ENCODE measurements at places on chromosomes 11 and 22.

DNA sequence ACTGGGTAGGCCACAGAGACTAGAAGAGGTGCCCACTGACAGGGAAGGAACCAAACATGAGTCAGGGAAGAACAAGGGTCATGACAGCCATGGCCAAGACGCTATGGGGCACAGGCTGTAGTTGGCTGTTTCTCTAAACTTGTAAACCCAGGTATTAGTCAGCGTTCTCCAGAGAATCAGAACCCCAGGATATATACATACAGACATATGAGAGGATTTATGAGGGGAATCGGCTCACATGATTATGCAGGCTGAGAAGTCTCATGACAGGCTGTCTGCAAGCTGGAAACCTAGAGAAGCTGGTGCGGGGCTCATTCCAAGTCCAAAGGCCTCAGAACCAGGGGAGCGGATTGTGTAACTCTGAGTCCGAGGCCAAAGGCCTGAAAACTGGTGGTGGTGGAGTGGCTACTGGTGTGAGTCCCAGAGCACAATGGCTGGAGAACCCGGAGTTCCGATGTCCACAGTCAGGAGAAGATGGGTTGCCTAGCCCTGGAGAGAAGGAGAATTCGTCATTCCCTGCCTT, 29.7 kb upstream of the CD81 start:
- DNase-seq, result no peak

GRCh38 chr22:25554238-25554671, 10.2 kb upstream of the GRK3 start:
- DNase-seq, result no peak

GRCh38 chr11:76153571-76153923, 52.8 kb downstream of the WNT11 start:
- no peak for DNase-seq

DNA sequence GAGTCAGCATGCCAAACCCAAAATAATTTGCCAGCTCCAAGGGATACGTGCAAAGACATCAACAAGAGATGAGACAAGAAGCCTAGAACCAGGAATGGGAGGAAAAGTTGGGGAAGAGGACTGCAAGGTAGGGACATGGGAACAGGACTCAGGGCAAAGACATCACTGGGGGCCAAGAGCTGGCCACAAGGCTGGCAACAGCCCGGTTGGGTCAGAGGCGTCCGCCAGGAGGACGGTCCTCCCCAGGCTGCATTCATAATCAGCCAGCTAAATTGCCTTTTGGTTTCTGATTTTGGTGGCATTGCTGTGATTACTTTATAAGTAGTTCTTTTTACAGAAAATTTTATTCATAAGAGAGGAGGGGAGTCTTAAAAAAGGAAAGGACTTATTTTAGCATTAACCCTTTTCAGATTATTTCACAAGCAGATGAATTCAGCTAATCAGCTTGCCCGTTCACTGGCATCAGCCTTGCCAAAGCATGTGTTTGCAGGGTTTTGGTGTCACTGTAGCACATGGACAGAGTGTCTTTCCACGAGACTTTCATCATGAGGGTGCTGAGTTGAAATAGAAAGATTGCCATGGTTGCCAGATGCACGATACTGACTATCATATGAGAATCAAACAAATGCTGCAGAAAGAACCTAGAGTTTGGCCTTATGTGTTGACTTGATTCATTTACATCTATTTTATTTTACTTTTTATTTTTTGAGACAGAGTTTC, 23.2 kb upstream of the NAV2 start:
- DNase-seq, result no peak

DNA sequence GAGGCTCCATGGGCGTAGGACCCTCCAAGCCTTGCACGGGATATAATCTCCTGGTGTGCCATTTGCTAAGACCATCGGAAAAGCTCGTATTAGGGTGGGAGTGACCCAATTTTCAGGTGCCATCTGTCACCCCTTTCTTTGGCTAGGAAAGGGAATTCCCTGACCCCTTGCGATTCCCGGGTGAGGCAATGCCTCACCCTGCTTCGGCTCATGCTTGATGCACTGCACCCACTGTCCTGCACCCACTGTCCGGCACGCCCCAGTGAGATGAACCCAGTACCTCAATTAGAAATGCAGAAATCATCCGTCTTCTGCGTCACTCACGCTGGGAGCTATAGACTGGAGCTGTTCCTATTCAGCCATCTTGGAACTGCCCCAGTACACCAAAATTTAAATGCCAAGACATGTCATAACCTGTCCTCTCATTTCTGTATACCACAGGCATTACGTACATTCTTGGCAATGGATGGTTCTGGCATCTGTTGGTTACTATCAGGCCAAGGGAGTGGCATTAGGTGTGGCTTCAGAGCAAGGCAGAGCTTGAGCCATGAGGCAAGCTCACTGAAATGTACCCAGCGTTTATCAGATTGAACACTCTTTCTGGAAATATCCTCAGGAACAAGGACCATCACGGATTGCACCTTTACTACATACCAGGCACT, 95.4 kb upstream of the GALNT18 start:
- no peak for DNase-seq

- DNase-seq, result no peak
Observed at GRCh38 chr11:2331404-2331803, 29.6 kb downstream of the TSPAN32 start.

DNA sequence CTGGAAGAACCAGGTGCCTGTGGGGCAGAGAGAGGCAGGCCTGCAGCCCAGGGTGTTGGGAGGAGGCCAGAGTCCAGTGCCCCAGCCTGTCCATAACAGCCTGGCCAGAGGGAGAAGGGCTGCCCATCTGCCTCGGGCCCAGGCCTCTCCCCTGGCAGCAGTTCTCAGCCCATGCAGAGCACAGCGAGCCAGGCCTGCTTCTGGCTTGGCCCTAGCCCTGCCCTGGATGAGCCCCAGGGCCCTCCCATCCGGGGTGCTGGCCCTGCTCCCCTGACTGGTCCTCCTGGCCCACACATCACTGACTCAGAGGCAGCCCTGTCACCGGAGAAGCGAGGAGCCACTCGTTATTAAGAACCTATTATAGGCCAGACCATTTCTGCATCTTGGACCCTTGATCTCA, 19.7 kb upstream of the MYRF start:
- DNase-seq, result no peak

DNA sequence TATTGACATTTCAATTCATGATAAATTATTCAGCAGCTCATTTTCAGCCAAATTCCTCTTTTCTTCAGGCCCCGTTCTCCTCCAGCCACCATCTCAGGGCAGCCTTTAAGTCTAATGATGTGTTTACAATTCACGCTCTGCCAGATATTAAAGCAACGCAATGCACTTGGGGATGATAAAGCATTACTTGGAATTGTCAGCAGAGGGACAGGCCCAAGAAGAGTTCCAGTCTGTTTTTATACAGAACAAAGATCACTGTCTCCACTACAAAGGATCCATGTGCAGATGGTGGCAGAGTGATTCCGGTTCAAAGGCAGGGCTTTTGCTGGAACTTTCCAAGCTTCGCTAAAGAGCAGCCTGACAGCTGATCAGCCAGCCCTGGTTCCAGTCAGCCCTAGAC, 13.6 kb upstream of the GALNT18 start:
- DNase-seq, result no peak

DNA sequence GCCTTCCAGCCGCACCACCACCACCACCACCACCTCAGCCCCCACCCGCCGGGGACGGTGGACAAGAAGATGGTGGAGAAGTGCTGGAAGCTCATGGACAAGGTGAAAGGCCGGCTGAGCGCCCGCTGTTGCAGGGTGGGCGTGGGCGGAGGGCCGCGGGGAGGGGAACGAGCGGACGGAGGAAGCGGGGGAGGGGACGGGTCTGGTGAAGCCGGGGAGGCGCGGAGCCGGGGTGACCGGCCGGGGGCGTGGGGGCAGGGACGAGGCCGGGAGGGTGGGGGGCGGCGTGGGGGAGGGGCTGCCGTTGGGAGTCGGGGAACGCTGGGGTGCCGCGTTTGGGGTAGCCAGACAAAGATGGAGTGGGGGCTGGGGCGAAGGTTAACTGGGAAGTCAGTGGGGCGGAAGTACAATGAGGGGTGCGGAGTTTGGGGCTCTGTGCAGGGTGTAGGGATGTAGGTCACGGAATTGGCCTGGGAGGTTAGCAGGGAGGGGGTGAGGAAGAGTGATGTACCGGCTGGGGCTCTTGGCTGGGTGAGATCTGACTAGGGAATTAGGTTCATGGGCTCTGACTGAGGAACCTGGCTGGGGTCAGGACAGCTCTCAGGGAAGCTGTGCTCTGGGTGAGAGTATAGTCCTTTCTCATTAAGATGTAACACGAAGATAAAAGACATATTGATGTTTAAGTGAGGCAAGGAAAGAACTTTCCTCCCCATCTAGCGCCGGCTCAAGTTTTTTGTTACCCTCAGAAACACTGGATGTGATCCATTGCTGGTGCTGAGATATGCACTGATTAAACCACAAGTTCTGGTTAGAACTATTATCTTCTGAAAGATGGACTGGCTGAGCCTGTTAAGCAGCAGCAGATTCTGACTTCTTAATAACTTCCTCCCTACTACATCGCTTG, 624 bp downstream of the CBL start:
- peak; percentile 34 for DNase-seq

DNA sequence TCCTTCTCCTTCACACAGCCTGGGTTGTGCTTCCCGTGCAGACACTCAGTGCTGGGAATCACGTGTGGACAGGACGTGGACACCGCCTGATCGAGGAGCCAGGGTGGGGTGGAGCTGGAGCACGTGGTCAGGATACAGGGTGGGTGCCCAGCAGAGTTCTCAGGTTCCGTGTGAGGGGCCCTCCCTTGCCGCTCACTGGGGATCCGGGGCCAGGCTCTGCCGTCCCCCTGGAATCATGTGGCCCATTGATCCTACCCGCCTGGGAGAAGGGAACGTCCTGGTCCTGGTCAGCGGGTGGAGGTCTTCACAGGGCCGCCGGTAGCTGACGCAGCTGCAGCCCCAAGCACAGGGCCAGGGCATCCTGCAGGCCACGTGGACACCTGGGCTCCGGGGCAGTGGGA, 397.7 kb downstream of the TBC1D22A start:
- no peak for DNase-seq

DNA sequence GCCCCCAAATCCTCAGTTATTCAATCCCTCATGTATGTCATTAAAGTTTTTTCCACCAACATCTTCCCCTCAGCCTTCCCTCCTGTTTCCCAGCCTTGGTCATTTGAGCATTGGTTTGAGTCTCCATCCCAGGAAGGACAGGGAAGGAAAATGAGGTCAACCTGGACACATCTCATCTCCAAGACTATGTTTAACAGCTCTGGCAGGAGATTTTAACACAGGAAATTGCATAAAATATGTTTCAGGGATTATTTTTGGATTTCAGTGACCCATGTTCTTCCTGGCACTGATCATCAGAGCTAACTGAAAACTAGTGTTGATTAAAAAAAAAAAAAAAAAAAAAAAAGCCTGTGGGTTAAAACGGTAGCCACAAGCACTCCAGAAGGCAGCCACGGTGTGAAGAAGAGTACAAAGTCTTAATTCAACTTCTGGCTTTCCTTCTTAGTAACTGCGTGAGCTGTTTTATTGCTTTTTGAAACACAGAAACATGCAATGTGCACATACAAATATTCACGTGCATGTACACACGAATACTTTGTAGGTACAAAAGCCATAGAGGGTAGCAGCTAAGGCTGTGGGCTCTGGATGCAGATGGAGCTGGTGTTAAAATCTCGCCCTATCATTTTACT, 164.4 kb upstream of the DDI1 start:
- no peak for DNase-seq

- no peak for DNase-seq
Observed at GRCh38 chr11:115933564-115933963, 429.3 kb upstream of the CADM1 start.

DNA sequence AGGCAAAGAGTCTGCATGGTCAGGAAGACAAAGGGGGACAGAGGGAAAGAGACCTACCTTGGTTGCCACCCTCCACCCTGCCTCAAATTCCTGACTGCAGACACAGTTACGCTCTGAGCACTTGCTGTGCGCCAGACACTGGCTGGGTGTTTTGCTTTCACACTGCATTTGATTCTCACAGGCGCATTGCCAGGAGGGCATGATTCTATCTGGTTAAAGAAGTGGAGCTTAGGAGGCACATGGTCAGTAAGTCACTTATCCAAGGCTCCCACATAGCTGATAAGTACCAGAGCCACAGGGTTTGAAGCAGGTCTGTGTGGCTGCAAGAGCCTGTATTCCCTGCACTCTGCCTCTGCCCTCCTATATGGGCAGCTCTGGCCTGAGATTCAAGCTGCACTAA, 103.9 kb downstream of the TIMP3 start:
- DNase-seq, result no peak

DNA sequence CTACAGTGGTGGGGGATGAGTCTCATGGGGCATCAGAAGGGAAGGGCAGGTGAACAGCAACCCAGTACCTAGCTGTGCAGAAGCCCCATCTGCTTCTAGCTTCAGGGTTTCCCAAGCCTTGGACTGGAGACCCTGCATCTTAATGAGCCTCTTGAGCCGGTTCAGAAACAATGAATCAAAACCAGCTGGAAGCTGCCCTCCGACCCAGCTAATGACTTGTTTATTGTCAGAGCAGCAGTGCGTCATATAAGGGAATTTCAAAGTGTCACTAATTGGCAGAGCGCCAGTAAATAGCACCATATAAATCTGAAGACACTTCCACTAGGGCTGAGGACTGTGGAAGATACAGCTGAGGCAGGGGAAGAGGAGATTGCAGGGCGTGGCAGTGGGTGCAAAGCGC, 57.5 kb downstream of the RPUSD4 start:
- no peak for DNase-seq

DNA sequence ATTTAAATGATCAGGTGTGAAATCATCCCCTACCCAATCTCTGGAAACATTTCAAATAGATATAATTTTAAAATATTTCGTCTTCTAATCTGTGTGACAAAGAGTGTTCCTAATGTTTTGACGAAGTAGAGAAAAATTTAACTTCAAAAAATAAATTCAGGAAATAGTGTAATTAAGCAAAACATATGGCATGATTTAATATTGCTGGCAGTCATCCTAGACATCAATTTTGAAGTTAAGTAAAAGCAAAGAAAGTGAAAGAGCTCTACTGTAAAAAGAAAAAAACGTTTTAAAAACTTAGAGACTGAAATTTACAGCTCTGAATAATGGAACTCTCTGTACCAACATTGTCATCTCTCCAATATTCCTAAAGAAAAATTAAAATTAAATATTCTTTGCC, 1062.3 kb downstream of the LRRC4C start:
- no peak for DNase-seq

DNA sequence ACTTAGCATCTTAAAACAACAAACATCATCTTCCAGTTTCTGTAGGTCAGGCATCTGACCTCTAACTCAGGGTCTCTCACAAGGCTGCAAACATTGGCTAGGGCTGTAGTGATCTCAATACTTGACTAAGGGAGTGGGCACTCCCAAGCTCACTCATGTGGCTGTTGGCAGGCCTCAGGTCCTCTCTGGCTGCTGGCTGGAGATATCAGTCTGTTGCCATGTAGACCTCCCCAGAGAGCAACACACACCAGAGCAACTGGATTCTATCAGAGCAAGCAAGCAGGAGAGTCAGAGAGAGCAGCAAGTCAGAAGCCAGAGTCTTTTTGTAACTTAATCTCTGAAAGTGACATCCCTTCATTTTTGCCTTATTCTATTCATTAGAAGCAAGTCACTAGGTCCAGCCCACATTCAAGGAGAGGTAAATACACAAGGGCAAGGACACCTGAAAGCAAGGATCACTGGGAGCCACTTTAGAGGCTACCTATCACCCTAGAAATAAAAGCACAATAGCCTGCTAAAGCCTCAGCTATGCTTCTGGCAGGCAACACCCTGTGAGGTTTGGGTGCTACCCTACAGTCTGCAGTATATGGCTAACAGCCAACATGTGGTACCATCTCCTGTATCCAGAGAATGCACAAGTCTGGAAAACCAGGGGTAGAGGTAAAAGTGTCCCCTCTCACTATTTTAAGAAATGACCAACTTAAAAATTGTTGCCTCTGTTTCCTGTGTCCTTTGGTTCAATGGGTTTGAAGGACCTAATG, 33.5 kb upstream of the CD44 start:
- DNase-seq, result no peak
